ENCODE measurements at places on chromosomes 7 and 10. TPM values are rescaled to one million over a fixed set of nuclear protein-coding genes. Genes with fewer than 3 reads are reported as not detected.
A peak's percentile ranks its signal among the peaks of the same experiment; 100 is the strongest.

LRIT1 gene
- total RNA-seq = not detected

- DNase-seq = no peak
These were observed 26.3 kb downstream of the IGF2BP3 start for GRCh38 chr7:23443974-23444373.

CH25H gene
- total RNA-seq = 0.50 TPM

DNA sequence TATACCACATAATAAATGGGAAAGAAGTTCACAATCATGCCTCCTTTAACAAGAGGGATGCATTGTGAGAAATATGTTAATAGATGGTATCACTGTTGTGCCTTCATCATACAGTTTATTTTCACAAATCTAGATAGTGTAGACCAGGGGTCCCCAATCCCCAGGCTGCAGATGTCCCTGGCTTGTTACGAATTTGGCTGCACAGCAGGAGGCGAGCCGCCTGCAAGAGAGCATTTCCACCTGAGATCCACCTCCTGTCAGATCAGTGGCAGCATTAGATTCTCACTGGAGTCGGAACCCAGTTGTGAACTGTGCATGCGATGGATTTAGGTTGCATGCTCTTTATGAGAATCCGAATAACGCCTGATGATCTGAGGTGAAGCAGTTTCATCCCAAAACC is 361.9 kb upstream of the ZWINT start:
- DNase-seq = no peak

DNA sequence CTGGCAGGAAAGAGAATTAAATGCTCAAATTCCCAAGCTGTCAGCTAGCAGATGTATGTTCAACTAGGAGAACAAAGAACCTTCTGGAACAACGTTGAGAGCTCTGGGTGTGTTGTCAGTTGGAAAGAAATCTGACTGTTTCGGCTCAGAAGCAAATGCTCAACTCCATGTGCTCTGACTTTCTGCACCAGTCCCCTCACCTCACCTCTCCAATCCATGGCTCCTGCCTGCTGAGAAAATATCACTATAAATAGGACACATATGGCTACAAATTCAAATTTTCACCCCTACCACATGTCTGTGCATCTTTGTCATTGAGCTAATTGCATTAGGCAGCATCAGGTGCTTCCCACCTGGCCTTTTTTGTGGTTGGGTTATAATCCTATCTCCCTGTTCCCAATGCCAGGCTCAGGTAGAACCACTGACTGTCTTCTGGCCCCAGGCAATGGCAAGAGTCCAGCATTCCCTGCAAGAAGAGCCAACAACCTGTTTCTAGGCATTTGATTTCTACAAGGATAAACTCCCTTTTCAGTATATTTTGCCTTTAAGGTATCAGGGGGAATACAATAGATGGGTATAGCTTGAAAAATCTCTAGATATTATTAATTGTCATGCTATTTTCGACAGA is 142.6 kb upstream of the LSM8 start:
- no peak for DNase-seq

DNA sequence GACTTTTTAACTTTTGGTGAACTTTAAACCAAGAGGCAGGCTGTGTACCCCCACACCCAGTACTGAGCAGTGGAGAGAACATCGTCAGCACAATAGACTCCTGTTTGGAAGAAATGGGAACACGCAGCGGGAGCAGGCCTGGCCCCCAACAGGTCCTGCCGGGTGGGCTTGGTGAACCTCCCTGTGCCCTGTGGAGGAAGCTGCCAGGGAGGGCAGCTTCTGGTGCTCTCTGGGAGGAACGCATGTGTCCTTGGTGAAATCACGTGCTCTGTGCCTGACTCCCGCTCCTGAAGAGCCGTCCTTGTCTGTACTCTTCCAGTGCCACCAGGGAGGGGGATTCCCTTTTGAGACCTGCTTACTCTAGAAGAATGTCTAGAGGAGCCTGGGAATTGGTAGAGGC is 31.6 kb downstream of the CHAT start:
- no peak for DNase-seq

DNA sequence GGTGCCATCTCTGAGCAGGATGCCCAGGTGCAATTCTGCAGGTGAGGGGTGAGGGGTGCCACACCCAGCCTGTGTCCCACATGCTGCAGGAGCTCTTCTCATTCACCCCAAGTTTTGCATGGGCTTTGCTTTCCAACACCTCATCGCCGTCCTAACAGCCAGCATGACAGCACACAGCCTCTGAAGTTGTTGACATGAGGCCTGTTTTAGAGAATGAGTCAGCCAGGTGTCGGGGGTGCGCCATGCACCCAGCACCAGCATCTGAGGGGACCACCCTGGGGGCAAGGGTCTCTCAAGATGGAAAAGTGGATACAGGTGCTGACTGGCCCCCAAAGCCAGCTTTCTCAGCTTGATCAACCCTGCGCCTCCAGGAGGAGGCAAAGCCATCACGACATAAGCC is 146.0 kb downstream of the GRID1 start:
- DNase-seq = no peak

FBXL15 gene
- total RNA-seq = 10.4 TPM

ZNF735 gene
- total RNA-seq = not detected

DNA sequence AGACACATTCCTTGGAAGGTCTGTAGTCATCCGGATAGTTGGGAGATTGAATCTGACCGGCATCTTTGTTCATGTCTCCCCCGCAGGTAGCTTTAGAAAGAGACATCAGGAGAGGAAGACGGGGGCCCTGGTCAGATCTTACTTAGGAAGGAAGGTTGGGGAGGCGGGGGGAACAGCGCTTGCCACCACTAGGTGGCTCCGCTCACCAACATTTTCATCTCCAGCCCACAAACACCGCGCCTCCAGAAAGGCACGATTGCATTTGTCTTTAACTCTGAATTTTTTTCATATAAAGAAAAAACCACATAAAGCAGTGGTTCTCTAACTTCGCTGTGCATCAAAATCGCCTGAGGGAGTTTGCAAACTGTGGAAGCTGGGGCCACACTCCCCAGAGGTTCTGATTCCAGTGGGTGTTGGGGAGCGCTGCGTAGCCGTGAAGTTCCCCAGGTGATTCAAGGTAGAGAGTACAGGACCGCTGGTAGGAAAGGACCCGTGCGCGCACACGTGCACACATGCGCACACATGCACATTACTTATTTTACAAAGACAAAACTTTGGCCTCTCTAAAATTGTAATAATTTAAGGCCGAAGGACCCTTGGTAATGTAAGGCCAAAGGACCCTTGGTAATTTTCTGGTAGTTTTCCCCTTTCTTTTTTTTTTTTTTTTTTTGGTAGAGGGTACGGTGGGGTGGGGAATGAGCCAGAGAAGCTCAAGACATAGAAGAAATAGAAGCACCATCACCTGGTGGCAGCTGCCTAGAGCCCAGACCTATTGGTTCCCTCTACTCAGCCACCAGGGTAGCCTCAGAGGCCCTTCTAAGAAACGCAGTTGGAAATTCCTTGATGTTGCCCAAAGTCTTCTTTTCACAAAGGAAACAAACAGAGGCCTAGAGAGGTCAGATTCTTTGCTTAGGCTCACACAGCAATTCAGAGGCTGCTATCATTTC is 37.4 kb upstream of the OPALIN start:
- peak; percentile 67 for DNase-seq

DNA sequence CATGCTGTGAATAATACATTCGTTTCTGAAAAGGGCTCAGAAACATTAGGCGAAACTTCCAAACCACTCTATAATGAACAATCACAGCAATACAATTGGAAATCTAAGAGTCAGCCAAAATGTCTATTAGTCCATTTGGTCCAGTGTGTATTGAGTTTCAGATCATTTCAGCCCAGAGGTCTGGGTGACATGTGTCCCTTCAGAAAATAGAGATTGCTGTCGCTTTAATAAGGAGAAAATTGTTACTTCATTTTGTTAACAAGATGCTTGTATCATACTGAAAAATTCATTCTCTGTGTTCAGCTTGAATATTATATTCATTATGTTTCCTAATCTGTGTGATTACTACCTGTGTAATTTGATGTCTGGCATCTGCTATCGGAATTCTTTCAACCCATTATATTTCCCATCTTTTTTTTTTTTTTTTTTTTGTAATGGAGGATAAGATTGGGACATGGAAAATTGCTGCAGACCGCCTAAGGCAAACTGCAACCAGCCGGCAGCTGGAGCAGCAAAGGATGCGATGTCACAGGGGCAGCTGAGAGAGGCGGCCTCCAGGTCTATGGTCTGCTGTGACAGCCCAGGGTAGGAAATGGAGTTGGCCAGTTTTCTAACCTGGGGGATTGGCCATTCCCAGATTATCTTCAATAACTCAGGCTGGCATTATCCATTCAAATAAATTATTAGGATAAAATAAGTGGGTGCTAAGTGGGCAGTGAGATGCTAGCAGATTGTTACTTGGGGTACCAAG is 170.9 kb upstream of the NPVF start:
- DNase-seq = no peak

DNA sequence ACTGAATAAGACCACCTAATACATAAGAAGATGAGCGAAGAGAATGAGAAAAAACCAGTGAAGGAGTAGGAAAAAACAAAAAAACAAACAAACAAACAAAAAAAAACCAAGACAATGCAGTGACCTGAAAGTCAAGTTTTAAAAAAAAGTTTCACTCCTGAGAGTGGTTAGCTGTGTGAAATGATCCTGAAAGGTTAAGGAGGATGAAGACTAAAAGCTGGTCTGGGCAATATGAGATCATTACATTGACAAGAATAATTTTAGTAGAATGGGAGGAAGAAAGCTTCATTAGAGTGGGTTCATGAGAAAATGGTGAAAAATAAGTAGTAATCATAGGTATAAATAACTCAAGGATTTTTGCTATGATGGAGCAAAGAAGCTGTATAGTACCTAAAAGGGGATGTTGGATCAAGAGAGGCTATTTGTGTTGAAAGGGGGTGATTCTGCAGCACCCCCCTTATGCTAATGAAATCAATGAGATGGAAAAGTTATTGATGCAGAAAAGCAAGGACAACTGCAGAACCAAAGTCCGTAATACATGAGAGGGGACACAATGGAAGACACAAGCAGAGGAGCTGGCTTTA is 80.2 kb downstream of the KMT2C start:
- no peak for DNase-seq

DNA sequence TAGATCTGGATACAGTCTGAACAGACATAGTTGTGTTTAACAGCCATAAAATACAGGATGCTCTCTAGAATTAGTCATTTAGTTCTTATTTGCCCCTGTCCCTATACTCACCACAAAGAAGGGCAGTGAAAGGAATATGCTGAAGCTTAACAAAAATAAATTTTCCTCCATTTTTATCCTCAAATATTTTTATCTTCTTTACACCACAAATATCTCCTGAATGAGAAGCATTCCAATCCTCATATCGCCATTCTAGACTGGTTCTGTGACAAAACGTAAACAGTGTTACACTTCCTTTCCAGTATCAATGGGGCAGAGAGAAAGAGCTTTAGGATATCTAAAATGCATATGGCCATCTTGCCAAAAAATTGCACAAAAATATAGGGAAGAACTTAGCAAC is 1.6 kb downstream of the OR9A2 start:
- no peak for DNase-seq

- DNase-seq = no peak
These were observed 85.9 kb downstream of the LSMEM1 start for GRCh38 chr7:112566442-112567324.

DNA sequence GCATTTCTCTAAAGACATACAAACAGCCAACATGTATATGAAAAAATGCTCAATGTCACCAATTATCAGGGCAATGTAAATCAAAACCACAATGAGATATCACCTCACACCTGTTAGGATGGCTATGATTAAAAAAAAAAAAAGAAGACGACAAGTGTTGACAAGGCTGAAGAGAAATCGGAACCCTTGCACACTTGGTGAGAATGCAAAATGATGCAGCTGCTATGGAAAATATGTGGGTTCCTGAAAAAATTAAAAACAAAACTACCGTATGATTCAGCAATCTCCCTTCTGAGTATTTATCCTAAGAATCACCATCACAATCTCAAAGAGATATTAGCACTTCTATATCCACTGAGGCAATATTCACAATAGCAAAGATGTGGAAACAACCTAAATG is 11.3 kb downstream of the LMBR1 start:
- no peak for DNase-seq

LIPA gene
- 16.4 TPM for total RNA-seq

- no peak for DNase-seq
These were observed 17.2 kb upstream of the SYPL1 start for GRCh38 chr7:106129291-106129690.

SPAM1 gene
- not detected for total RNA-seq

OPN1SW gene
- not detected for total RNA-seq

GRCh38 chr7:98178321-98178720 is 32.9 kb upstream of the BHLHA15 start:
- no peak for DNase-seq

FAM25A gene
- not detected for total RNA-seq

- no peak for DNase-seq
These were observed 23.1 kb downstream of the ADAMTS14 start for GRCh38 chr10:70695241-70696030.

GRCh38 chr7:71132127-71132376 is at the start of gene GALNT17:
Gene GALNT17, plus strand, starts transcription at chr7:71132144.
- DNase-seq = no peak

ANKRD26 gene
- 6.2 TPM for total RNA-seq

GRCh38 chr7:67343114-67343513 is 346.5 kb downstream of the TYW1 start:
- DNase-seq = no peak

DNA sequence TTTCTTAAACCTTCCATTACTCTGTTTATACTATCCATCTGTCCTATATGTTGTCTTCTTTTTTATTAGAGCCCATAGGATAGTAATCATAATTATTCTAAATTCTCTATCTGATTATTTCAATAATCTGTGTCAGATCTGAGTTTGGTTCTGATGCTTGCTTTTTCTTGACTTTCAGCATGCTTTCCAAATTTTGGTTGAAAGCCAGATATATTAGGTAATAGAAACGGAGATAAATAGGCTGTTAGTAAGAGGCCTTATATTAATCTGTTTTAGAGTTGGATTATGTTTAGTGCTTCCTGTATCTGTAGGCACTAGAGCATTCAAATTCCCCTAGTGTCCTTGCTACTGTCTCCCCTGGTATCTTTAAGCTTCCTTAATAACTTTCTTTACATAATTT is 939.9 kb upstream of the GHITM start:
- no peak for DNase-seq

DEPP1 gene
- total RNA-seq = not detected

A1CF gene
- not detected for total RNA-seq

GIMAP4 gene
- 20.7 TPM for total RNA-seq

- DNase-seq = no peak
These were observed 273.7 kb downstream of the PTPRN2 start for GRCh38 chr7:158313931-158314330.

DNA sequence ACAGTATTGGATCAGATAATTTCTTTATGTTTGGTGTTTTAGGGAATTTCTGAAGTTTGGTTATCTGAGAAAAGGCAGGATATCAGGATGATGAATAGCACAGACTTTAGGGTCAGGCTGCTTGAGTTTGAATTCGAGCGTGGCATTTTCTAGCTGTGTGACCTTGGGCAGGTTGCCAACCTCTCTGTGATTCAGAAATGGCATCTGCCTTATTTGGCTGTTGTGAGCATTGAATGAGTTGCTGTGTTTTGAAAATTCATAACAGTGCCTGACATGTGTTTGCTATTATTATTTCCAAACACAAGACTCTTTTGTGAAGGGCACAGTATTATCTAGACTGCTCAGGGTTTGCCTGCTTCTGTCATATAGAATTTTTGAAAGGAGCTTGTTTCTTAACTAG is 66.9 kb downstream of the NXPH1 start:
- no peak for DNase-seq

GRCh38 chr7:89927762-89928161 is 226.5 kb upstream of the STEAP1 start:
- no peak for DNase-seq

- DNase-seq = no peak
These were observed 32.5 kb downstream of the COL1A2 start for GRCh38 chr7:94426980-94427875.
